ENCODE measurements at places on chromosomes 2 and 18.

- no peak for DNase-seq
Measured at GRCh38 chr2:197292619-197293018, 18.0 kb downstream of the ANKRD44 start.

- no peak for DNase-seq
Measured at GRCh38 chr2:105090091-105090490, 52.2 kb downstream of the MRPS9 start.

DNA sequence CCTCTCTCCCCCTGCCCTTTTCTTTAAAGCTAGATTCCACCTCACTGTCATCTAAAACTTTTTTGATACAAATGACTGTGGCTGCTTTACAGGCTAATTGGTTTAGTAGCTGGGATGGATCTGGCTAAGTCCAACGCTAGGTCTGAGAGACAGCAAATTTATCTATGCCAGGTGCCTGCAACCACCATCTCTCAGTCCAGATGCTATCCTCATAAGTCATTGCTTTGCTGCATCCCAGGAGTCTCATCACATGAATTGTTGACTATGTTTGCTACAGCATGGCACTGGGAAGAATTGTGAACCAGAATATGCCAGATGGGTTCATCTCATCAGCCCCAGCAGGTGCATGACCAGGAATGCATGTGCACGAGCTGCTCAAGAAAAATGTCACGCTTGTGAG, 100.0 kb upstream of the PID1 start:
- no peak for DNase-seq

- no peak for DNase-seq
Measured at GRCh38 chr2:144402251-144402650, 117.7 kb downstream of the ZEB2 start.
